ENCODE measurements at places on chromosomes 11 and 22.

DNA sequence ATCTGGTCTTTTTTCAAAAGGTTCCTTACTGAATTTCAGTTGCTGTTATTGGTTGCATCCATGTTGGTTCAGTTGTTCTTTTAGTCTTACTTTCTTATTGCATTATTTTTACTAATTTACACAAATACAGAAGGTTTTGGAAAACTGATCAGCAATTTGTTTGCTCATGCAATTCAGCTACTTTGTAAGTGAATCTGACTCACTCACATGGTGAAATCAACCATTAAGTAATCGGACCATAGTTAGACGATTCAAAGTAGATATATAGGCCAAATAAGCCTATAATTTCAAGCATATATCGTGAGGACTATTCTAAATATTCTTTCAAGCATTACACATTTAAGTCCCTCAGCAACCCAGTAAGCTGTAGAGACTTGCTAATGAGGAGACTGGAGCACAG is 41.7 kb downstream of the CCDC83 start:
- DNase-seq, result no peak

DNA sequence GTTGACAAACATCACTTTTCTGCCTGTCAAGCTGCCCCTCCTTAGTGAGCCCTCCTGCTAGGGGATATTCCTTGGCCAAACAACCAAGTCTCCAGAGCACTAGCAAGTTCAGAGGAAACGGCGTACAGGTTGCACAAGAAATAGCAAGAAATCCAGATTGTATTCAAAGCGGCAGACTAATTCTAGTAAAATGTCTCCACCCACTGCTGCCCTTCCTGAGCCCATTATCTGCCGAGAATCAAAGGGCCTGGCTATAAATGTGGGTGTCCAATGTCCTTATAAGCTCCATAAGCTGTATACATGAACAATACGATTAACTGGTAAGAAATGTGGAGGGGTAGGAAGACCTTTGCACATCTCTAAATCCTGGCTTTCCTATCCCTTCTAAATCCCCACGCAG is 44.0 kb upstream of the AKIP1 start:
- no peak for DNase-seq

GRCh38 chr11:2415601-2416380 is 15.2 kb downstream of the TSSC4 start:
- DNase-seq, result no peak

DNA sequence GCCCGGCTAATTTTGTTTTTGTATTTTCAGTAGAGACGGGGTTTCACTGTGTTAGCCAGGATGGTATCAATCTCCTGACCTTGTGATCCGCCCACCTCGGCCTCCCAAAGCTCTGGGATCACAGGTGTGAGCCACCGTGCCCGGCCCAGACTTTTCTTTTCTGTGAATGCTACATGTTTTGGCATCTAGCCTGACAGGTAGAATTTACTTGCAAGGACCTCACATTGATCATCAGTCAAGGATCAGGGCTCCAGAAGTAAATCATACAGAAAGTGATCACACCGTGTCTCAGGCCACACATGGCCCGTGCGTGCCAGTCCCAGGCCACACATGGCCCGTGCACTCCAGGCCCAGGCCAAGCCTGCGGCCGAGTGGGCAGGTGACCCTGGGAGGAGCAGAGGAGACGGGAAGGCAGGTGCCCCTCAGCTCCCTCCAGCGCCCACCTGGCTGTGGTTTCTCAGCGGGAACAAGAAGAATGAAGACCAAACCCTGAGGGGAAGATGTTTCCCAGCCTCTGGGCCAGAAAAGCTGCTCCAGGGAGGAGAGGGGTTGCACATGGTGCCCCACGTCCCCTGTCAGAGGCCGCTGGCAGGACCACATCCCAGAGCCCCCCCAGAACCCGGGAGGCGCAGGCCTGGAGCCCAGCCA is 76.2 kb downstream of the BRD1 start:
- no peak for DNase-seq

DNA sequence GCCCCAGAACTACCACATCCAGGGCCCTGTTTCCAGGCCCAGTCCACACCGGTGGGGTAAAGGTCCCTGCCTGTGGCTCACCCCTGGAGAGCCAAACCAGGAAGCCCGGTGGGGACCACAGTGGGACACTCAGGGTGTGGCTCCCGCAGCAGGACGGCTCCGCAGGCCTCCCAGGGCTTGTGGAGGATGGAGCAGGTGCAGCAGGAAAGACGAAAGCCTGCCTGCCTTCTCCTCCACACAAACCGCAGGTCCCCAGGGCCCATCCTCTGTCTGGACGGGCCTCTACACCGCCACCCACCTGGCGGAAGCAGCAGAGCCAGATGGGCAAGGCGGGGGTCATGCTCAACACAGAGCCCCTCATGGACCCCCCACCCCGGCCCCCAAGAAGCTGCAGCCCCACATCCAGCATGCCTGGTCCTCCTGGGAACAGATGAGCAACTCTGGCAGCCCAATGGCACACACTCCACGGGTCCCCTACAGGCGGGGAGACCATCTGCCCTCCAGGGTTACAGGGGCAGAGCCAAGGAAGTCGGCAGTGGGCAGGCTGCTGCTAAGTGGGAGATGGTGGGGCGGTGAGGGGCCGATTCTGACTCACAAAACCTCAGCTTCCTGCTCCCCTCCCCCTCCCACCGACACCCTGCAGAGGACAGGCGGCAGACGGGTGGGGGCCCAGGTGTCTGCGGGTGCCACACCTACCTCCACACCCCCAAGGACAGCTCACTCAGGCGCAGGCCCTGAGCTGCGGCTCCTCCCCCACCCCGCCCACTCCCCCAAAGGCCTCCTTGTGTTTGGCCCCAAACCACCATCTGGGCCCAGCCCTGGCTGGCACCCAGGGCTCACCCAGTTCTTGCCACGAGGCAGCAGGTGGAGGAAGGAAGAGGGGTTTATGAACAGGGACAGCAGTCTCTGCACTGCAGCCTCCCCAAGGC is 5.2 kb downstream of the SBF1 start:
- DNase-seq, result no peak

DNA sequence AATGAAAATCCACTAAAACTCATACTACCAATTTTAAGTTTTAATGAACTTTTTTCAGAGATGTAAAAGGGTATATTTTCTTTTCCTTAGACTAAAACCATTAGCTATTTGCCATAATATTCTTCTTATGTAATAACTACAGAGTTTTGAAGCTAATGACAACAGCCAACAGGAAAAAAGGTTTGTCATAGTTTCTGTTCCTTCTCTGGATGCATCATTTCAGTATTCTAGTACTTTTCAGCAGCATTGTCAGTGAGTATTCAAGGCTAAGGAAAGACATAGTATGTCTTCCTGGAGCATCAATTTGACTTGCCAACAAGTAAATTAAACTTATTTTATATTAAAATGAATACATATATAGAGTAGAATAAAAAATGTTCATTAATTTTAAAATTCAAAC is 166.0 kb downstream of the METTL15 start:
- DNase-seq, result no peak

GRCh38 chr11:5593146-5593545 is 3.3 kb upstream of the TRIM6 start:
- DNase-seq, result no peak

GRCh38 chr11:57566005-57566904 is 1.2 kb downstream of the UBE2L6 start:
- DNase-seq, result no peak

GRCh38 chr11:2691991-2692875 is 7.6 kb downstream of the KCNQ1OT1 start:
- DNase-seq, result no peak

- DNase-seq, result no peak
These were observed 170.1 kb downstream of the GRIK4 start for GRCh38 chr11:120681434-120682331.

DNA sequence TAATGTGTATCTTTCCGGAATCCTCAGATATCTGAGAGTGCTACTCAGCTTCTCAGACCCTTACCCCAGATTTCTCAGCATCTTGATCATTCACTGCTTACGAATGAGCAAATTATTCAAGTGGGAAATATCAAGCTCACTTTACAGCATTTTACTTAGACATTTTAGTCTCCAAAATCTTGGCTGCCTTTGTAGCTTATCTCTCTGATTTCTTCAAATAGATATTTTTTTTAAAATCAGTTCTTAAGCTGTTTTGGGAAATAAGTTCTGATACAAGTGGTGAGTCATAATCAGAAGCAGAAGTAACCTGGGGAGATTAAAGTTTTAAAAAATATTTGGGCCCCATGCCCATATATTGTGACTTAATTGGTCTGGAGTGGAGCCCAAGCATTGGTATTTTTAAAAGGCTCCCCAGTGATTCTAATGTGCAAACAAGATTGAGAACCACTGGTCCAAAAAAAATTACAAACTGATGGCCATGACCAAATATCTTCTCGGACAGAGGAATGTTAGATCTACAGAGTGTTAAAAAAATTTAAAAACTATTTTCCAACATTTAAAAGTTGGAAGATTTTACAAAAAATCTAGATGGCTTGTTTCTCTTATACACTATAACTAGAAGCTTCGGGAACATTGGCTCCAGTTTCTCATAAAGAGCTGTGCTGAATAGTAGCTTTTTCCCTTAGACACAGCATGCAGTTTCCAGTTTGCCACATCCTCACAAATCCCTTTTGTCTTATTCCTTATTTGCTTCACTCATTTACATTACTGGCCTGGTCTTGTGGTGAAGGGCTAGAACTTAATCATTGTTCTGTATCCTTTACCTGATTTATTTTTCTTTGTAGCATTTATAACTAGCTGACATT is 87.8 kb upstream of the BMAL1 start:
- no peak for DNase-seq
